ENCODE measurements at places on chromosomes 3 and 15. TPM values are rescaled to one million over a fixed set of nuclear protein-coding genes. Genes with fewer than 3 reads are reported as not detected.

The LMAN1L gene
- not detected for total RNA-seq

The IQCF5 gene
- total RNA-seq: not detected

The TMEM207 gene
- not detected for total RNA-seq

The CCDC14 gene
- 48.9 TPM for total RNA-seq

The TLR9 gene
- under 0.01 TPM for total RNA-seq

The GABRR3 gene
- total RNA-seq: not detected

The SERPINI2 gene
- total RNA-seq: not detected

The CFAP91 gene
- total RNA-seq: 0.77 TPM

The CPLX3 gene
- total RNA-seq: not detected

The PLCD1 gene
- 11.8 TPM for total RNA-seq

The HGD gene
- total RNA-seq: not detected

The NCK1 gene
- 69.9 TPM for total RNA-seq

The FHIT gene
- 2.1 TPM for total RNA-seq

The DTWD1 gene
- total RNA-seq: 37.0 TPM

The SLC25A38 gene
- total RNA-seq: 18.0 TPM

The MKRN2OS gene
- total RNA-seq: not detected

The TBC1D21 gene
- not detected for total RNA-seq

The TPRG1 gene
- 1.8 TPM for total RNA-seq

The CHST13 gene
- total RNA-seq: not detected

The PCOLCE2 gene
- total RNA-seq: 25.4 TPM

The MCTP2 gene
- 4.1 TPM for total RNA-seq

The ZNF80 gene
- not detected for total RNA-seq

The POLQ gene
- total RNA-seq: 6.5 TPM

The KCNMB3 gene
- 1.5 TPM for total RNA-seq

The ITIH3 gene
- 0.12 TPM for total RNA-seq

The C3orf18 gene
- total RNA-seq: 20.2 TPM

The PIERCE2 gene
- total RNA-seq: 1.6 TPM

The NOX5 gene
- 0.25 TPM for total RNA-seq

The SLC25A20 gene
- 21.8 TPM for total RNA-seq

The SEMA3F gene
- 0.55 TPM for total RNA-seq

The DMXL2 gene
- 36.0 TPM for total RNA-seq

The CLCN2 gene
- total RNA-seq: 4.1 TPM

The CFAP92 gene
- total RNA-seq: not detected

The SOX14 gene
- total RNA-seq: not detected

The CD200R1 gene
- total RNA-seq: not detected

The GMNC gene
- total RNA-seq: 0.11 TPM

The AADACL2 gene
- total RNA-seq: not detected
